Stimulated activated CD8-positive, alpha-beta memory T cell treated with anti-CD3 and anti-CD28 coated beads, Interleukin-2, amount 100 ng/mL, for 48 hours (primary cell): ENCODE measurements at places on chromosomes 2 and 18.

- no peak for DNase-seq
These were observed 73.6 kb upstream of the STK17B start for GRCh38 chr2:196244966-196245365.

DNA sequence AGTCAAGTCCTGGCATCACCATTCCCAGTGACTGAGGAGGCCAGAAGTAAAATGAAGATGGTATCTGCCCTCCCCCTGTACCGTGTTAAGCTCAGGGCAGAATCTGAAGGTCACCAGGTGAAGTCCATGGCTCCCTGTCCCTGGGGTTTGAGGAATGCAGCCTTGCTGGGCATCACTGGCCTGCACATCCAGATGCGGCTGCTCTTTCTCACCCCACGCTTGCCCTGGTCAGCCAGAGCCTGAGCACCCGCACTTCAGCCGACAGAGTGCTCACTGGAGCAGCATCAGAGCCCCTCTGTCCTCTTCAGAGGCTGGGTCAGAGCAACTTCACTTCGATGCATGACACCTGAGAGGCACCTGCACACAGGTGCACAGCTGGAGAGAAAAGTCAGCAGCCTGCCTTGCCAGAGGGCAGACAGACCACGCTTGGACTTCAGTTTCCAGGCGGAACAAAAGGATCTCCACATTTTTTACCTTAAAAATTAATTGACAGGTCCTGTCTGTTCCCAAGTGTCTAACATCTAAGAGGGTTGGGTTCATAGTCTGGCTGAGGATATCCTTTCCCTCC lies 267.3 kb downstream of the ANAPC1 start:
- DNase-seq, result no peak

DNA sequence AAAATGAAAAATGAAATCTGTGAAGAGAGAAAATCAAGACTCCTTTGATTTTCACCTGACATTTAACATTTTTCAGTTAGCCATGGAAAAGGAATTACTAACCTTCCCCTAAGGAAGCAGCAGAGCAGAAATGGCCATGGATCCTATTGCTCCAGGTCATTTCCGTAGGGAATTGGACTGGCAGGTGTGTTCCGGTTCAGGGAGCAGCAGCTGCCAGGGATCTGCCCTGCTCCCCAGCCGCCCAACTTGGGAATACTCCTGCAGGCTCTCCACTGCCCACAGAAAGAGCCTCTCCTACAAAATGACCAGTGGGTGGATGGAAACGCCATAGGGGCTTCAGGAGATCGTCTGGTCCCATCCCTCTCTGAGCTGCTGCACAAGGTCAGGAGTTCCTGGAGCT lies 86.0 kb upstream of the MAPK4 start:
- DNase-seq, result no peak

GRCh38 chr2:201630577-201630976 lies 12.7 kb downstream of the TMEM237 start:
- DNase-seq, result no peak

DNA sequence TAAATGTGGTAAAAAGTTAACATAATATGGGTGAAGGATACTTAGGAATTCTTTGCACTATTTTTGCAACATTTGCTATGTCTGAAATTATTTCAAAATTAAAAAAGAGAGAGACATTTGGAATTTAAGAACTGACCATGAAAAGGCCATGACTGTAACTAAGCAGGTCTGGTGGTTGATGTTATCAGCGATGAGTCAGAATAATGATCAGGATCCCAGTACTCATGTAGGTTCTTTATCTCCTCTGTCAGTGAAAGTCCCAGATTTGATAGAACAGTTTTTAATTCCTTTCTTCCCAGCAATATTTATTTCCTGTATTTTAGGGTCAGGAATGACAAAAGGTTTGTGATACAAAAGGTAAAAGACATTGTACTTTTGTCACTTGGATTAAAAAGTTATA lies 242.4 kb upstream of the ZNF521 start:
- no peak for DNase-seq

- no peak for DNase-seq
These were observed 225.5 kb upstream of the TMEM200C start for GRCh38 chr18:6120820-6121279.

DNA sequence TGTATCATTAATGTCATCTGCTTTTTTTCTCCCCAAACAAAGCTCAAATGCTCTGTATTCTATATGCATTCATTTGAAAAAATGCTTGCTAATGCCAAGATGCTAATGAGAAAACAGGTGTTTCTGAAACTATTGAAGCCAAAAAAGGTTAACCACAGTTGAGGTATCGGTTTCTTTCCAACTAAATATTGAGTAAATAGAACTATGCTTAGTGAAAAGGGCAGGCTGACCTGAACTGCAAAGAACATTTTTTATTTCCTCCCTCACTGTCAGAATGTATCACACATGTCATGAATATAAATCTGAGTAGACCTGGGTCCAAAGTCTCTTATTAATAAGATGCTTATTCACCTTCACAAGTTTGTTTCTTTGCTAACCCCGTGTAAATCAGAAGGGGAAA lies 866.6 kb downstream of the CPS1 start:
- no peak for DNase-seq

DNA sequence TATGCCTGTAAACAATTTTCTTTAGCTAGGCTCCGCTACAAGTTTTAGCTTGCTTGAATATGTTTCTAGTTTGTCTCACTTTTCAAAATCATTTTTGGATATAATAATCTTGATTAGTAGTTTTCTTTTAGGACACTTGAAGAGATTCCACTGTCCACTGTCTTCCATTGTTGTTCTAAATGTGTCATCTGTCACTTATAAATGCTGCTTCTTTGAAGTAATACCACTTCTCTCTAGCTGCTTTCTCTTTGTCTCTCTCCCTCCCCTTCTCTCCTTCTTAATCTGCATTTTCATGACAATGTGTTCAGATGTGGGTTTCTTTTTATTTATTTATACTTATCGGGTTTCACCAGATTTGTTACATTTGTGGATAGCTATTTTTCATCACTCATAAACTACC lies 73.7 kb upstream of the DPP10 start:
- no peak for DNase-seq

DNA sequence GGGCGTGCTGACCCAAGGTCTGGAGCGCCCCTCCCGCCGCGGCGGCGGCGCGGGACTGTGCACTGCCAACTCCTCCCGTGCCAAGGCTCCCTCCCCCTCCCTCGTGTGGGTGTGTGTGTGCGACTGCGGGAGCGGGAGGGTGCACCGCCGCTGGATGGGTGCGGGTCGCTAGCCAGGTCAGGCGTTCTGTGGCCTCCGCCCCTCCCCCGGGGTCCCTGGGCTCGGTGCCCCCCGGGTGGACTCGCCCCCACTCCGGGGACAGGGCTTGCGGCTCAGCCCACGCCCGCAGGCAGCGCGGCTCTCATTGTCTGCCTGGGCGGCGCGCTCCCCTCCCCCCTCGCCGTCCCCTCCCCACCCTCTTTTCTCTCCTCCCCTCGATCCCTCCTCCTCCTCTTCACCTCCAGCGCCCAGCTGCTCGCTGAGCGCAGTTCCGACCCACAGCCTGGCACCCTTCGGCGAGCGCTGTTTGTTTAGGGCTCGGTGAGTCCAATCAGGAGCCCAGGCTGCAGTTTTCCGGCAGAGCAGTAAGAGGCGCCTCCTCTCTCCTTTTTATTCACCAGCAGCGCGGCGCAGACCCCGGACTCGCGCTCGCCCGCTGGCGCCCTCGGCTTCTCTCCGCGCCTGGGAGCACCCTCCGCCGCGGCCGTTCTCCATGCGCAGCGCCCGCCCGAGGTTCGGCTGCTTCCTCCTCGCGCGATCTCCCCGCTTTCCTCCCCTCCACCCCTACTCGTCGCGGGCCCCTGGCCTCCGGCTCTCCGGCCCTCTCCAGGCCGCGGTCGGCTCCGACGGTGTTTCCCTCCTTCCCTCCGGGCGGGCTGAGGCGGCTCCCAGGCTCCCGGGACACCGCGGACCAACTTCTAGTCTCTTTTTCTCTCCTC lies at the start of gene GATA6:
Gene GATA6, plus strand, starts transcription at position 579 of the 878 bp plus-strand sequence. CDS start 1,556 bp downstream, outside the sequence.
- peak; percentile 22 for DNase-seq

DNA sequence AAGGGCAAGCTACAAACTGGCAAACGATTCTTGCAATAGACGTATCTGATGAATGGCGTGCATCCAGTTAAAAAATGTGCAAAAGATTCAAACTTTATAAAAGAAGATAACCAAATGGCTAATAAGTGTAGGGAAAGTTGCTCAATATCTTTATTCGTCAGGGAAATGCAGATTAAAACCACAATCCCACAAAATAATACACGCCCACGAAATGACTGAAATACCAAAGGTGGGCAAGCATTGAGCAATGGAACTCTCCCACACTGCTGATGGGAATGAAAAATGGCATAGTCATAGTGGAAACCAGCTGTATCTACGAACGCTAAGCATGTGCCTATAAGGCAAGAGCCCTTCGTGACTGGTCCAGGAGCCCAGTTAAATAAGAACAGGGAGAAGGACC lies 168.6 kb upstream of the SIX2 start:
- DNase-seq, result no peak

GRCh38 chr18:64100116-64100922 lies 48.6 kb downstream of the LINC00305 start:
- DNase-seq, result no peak

- no peak for DNase-seq
These were observed 2.4 kb downstream of the DOK1 start for GRCh38 chr2:74556831-74557370.

- DNase-seq, result no peak
These were observed 410.4 kb upstream of the ID2 start for GRCh38 chr2:8271461-8271860.

- no peak for DNase-seq
These were observed 21.3 kb downstream of the APCDD1 start for GRCh38 chr18:10475654-10476291.

DNA sequence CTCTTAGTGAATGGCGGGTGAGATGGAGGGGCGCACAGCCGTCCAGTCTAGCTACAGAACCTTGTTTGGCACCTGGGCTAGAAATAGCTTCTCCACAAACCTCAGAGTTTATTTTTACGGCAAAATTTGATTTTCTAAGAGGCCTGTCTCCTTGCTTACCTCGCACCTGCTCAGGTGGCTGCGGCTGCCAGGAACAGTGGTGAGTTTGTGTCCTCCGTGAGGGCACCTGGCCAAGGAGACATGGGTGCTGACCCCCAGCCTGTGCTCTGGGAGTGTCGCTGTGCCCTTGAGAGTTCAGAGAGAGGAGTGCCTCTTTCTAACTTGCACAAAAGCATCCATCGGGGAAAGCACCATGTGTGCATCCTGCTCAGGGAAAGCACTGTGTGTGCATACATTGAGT lies 97.2 kb downstream of the KLHL29 start:
- no peak for DNase-seq

DNA sequence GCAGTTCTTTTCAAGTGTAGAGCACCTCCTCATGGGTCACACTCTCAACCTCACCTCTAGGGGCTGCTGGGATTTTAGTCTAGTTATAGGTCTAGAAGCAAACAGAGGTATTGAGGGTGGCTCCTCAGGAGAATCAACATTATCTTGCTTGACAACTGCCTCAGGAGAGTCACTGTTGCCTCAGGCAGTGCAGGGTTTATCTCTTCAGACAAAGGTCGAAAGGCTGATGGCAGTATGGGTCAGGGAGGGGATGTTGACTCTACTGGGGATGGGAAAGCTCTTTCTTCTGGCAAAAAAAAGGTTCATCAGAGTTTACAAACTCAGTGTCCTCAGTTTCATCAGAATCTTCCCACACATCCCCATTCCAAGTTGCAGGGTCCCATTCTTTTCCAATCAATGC lies 24.0 kb downstream of the DTNA start:
- no peak for DNase-seq

DNA sequence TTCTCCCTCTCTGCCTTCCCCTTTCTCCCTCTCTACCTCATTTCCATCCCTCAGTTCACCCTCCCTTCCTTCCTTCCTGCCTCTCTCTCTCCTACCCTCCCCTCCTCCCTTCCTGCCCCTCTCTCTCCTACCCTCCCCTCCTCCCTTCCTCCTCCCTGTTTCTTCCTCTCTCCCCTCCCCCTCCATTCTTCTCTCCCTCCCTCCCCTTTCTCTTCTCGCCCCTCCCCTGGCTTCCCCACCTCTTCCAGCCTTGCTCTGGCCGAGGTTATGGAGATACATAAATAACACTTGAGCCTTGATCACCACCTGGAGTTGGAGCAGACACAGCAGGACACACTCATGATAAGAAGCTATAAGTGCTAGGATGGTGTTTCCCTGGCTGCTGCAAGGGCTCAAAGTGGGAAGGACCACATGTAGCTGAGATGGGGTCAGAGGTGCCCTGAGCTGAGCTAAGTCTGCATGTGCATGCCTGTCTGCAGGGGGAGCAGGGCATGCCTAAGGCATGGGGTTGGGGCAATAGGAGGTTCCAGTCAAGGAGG lies 326.1 kb upstream of the HS6ST1 start:
- no peak for DNase-seq

- DNase-seq, result no peak
These were observed 60.7 kb upstream of the CAVIN2 start for GRCh38 chr2:191907545-191907944.

GRCh38 chr2:226671141-226671676 lies 128.4 kb downstream of the IRS1 start:
- DNase-seq, result no peak

DNA sequence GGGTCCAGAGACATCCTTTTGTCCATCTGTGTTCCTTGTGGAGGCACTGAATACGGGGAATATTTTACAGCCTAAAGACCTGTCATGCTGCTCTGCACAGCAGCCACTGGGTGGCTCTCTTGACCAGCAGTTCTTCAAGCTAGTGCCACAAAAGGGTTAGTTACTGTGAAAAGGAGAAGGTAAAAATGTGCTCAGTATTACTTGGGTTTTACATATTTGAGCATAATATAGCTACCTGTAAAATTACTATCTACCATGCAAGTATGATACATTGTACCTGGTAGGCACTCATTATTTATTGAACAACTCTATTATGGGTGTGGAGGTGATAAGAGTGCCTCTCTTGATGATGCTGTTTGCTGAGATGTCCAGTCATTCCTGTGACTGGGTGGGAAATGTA lies 23.6 kb downstream of the FZD5 start:
- peak; percentile 13 for DNase-seq

DNA sequence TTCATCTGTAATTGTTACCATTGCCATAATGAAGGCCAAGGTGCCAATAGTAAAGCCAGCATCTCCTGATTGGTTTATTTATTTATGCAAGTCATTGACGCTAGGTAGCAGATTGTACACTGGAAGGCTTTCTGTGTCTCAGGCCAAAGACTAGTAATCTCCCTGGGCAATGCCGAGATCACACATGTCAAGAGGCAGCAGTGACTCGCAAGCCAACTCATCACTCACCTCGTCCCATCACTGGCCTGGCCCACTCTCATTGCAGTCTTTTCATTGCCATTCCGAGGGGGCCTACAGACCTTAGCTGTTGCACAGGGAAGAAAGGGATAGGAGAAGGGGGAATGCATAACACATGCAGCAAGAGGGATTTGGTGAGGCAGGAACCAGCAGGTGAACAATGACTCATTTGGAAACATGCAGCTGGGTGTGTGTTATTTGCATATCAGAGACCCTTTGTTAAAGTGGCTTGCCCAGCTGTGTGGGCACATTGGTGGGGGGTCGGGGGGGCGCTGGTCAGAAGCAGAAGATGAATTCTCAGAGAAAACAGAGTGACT lies 448.7 kb upstream of the HNRNPA3 start:
- no peak for DNase-seq
